ENCODE measurements at places on chromosomes 1 and 21. TPM values are rescaled to one million over a fixed set of nuclear protein-coding genes. Genes with fewer than 3 reads are reported as not detected.

DNA sequence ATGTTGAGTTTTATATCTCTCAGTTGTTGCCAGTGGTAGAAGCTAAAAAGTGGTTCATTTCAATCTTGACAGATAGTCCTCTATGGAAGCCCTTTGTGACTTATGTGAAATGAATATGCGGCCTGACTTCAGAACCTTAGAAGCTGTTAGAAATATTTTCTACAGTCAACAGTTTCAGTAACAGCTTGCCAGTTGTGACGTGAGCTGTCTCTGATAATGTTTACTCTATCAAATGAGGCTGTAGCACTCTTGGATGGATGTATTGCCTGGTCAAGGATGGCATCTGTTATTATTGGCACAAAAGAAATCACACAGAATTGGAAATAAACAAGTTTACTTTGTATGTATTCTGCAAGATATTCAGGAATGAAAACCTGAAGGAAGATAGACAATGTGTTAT, 31.9 kb downstream of the SNX7 start:
- DNase-seq, result no peak

DNA sequence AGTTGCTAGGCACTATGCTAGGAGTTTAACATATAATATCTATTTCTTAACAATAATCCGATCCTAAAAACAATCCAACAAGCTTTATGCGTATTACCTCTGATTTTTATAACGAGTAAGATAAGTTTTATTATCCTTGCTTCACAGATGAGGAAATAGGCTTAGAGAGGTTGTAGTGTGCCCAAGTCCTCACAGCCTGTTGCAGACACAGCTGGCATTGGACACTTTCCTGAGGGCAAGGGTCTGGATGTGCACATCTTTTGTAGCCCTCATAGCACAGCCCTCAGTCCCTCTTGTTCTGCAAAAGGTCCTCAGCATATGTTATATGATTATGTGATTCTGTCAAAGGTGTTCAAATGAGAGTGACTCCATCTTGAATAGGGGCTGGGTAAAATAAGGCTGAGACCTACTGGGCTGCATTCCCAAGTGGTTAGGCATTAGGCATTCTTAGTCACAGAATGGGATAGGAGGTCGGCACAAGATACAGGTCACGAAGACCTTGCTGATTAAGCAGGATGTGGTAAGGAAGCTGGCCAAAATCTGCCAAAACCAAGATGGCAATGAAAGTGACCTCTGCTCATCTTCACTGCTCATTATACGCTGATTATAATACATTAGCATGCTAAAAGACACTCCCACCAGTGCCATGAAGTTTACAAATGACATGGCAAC, 75.7 kb upstream of the F3 start:
- peak; percentile 74 for DNase-seq

DNA sequence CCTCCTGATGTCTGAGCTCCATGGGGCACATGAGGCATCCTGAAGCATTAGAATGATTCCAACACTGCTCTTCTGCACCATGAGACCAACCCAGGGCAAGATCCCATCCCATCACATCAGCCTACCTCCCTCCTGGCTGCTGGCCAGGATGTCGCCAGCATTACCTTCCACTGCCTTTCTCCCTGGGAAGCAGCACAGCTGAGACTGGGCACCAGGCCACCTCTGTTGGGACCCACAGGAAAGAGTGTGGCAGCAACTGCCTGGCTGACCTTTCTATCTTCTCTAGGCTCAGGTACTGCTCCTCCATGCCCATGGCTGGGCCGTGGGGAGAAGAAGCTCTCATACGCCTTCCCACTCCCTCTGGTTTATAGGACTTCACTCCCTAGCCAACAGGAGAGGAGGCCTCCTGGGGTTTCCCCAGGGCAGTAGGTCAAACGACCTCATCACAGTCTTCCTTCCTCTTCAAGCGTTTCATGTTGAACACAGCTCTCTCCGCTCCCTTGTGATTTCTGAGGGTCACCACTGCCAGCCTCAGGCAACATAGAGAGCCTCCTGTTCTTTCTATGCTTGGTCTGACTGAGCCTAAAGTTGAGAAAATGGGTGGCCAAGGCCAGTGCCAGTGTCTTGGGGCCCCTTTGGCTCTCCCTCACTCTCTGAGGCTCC, 11.1 kb upstream of the RASSF5 start:
- no peak for DNase-seq

DNA sequence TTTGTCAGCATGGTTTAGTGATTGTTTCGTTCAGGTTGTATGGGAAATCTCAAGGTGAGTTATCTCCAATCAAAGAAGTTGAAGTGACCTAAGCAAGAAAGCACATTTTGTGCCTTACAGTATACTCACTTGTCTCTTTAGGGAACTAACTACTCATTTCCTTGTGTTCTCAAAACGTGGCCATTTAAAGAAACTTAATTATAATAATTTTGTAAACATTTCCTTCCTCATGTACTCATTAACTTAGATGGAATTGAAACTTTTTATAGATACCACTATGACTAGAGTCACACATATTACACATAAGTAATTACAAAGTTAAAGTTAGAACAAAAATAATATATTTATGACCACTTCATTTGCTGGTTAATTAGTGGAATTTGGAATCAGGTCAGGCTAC, 552.6 kb downstream of the MRPL39 start:
- DNase-seq, result no peak

GRCh38 chr1:156524481-156524869, 23.9 kb upstream of the MEF2D start:
- no peak for DNase-seq

DNA sequence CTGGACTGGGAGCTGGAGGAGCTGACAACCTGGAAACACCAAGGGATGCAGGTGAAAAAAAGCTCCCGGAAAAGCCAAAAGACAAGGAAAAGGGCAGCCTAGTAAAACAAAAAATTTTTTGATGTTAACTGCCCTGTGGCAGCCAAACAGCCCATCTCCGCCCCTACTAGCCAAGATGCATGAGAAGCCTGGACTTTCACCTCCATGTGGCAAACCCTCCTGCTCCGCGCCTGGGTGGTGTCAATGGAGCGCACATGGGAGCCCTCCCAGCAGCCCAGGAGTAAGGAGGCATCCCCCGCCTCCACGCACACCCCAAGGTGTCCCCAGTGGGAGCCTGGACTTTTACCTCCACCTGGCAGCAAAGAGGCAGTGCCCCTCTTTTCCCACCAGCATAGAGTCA, 30.5 kb downstream of the LEMD1 start:
- no peak for DNase-seq

- no peak for DNase-seq
Observed at GRCh38 chr1:242140836-242141235, 141.9 kb upstream of the MAP1LC3C start.

DNA sequence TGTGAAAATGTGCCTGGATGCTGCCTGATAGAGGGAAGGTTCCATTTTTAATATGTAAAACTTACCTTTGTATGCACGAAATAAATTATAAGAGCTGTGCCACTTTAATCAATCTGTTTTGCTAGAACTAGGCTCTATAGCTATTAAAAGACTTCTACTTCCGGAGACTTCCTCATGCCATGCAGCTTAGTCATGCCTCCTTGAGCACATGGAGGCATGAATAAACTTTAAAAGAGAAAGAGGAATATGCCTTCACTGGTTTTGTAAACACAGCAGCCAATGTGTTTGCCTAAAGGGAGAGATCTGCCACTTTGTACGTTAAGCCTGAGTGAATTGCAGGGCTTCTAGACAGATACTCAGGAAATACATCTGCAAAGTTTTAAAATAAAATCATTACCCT, 604.6 kb downstream of the LRRIQ3 start:
- DNase-seq, result peak; percentile 70

GRCh38 chr1:212514782-212515181, 82.1 kb downstream of the NENF start:
- no peak for DNase-seq

DNA sequence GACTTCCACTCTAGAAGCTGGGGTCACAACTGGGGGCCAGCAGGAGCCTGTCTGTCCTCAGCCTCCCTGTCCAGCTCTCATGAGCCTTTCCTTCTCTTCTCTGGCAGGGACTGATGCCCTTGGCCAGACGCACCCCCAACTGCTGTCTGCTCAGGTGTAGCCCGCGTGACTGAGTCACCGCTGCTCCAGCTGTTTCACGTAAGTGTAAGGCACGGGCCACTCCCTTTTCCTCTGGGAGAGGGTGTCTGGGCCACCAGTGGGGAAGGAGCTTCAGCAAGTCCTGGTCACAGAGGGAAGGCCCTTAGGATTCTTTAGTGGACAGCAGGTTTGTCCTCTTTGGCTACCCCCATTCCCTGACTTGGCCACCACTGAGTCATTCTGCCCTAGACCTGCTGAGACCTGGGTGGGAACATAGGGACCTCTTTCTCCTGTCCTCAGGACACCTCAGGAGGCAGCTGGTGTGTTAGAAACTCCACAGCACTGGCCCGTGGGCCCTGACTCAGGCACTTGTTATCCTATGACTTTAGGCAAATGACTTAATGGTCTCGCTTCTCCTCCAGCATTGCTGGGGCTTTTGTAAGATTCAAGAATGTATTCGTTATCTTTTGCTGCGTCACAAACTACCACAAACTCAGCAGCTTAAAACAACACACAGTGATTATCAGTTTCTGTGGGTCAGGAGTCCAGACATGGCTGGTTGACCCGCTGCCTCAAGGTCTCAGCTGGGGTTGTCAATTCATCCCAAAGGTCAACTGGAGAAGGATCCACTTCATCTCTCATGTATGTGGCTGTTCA, 64.8 kb downstream of the FAM163A start:
- peak; percentile 95 for DNase-seq

DNA sequence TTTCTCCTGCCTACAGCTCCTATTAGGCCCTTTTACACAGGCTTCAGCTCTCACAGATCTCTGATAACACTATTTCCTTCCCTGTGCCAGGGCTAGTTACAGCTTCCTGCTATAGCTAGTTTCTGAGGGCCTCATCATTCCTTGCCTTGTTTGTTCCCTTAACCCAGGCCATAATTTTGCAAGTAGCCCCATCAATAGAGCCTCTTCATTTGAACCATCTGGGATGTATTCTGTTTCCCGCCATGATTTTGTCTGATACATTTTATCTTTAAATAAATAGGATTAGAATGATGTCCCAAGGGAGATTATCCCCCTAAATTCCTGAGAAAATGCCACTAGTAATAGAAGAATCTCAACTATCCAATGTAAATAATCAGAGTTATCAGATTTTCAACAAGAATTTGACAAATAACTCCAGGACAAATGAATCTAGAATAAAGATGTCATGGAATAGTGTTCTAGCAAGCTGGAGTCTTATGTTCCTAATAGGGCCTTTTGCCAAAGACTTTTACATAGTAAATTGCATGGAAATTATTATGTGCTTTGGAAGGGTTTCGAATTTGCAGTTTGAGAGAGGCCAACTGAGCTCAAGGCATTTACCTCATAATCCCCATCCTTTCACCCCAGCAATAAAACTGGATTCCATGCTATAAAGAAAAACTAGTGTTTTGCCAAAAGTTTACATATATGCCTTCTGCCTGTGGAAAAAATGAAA, 16.1 kb downstream of the IFT25 start:
- no peak for DNase-seq

DNA sequence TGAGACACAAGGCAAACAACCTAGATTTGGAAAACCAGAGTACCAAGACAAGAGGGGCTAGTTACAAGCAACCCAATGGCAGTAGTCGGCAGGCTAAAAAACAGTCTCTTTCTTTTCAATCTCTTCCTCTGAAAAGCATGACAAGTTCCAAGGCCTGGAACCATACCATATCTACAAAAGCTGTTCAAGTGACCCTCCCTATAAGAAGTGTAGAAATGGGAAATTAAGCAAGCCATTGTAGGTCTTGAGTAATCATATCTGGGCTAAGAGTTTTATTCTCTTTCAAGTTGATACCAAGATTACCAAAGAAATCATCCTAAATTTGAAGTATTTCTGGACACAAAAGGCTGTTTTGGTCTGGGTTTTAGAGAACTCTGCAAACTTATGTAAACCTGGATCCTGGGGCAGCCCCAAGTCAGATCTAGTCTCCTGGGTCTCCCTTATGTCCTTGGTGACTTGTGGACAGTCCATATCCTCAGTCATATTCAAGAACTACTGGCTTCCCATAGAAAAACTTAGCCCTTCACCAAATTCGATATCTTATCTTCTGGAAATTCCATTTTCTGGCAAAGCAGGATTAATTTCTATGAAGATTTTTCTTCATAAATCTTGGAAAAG, 24.7 kb downstream of the FMO3 start:
- no peak for DNase-seq

DNA sequence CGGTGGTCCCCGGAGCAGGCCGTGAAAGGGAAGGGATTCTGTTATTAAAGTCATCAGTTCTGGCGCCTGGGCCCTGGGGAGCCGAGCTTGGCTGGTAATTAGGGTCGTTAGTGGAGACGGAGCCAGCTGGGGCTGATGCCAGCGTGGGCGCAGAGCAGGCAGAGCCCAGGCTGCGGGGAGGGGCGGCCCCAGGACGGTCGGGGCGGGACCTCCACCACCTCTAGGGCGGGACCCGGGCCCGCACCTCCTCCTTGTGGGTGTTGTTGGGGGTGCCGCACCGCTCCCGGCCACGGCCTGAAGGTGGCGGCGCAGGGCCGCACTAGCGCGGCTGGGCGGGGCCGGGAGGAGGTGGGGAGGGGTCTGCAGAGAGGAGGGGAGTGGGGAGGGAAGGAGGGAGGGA, 470.6 kb downstream of the PTPRU start:
- DNase-seq, result peak; percentile 41

- no peak for DNase-seq
Observed at GRCh38 chr1:190476321-190476720, 1.3 kb downstream of the BRINP3 start.

DNA sequence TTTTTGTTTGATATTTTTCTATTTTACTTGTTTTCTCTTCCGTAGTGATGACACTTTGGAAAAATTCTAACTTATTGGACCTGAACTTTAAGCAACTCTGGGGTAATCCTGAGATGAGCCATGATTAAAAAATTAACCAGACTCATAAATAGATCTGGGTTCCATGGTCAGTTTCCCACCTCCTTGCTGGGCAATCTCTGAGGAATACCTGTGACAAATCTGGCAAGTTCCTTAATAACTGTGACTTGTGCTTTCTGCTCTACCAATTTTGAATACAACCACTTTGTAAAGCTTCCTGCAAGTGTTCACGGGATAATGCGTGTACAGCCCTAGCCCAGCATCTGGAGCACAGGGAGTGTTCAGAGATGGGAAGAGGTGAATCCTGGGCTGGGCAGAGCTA, 3.3 kb downstream of the OVGP1 start:
- DNase-seq, result no peak

- no peak for DNase-seq
Observed at GRCh38 chr1:201207046-201207445, 16.4 kb downstream of the IGFN1 start.

GRCh38 chr1:158149175-158149574, 31.5 kb upstream of the CD1D start:
- no peak for DNase-seq

The B3GALT2 gene
- 0.39 TPM for total RNA-seq

The EPS8L3 gene
- not detected for total RNA-seq

The FAM76A gene
- 6.2 TPM for total RNA-seq

The FCRL1 gene
- not detected for total RNA-seq

The NBPF19 gene
- 17.9 TPM for total RNA-seq

The SOX13 gene
- total RNA-seq, result 9.2 TPM

The MMEL1 gene
- not detected for total RNA-seq

The PROK1 gene
- not detected for total RNA-seq

The TLCD4 gene
- total RNA-seq, result 0.99 TPM

The CCDC28B gene
- total RNA-seq, result 19.2 TPM

The CRYAA gene
- total RNA-seq, result not detected

The CD1B gene
- total RNA-seq, result not detected

The TMEM54 gene
- total RNA-seq, result 9.3 TPM

The CLCNKB gene
- 0.36 TPM for total RNA-seq

The MTARC2 gene
- total RNA-seq, result 3.1 TPM

Measured in astrocyte (in vitro differentiated cells and primary cell).